ENCODE measurements at places on chromosomes 16 and 17.

DNA sequence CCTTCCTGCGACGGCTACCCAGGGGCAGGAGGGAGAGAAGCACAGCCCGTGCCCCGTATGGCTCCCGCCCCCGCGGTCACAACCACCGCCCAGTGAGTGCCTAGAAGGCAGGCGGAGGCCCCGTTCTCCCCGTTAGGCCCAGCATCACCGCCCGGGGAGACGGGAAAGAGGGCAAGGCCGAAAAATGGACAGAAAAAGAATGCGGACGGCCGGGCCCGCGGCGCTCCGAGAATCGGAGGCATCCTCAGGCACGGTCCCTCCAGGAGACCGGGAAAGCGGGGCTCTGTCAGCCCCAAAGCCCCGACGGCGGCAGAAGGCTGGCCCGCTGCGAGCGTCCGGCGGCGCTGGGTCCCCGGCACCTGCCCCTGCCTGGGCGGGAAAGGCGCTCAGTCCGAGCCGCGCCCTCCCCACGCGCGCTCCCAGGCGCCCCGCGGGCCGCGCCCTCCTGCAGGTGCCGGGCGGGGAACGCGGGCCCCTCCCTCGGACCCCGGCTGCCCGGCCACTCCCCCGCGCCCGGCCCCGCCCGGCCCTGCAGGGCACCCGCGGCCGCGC is 407 bp downstream of the MCRIP1 start:
- DNase-seq: peak; percentile 64

- DNase-seq: no peak
Observed at GRCh38 chr16:23668225-23668624, 10.5 kb upstream of the PLK1 start.

DNA sequence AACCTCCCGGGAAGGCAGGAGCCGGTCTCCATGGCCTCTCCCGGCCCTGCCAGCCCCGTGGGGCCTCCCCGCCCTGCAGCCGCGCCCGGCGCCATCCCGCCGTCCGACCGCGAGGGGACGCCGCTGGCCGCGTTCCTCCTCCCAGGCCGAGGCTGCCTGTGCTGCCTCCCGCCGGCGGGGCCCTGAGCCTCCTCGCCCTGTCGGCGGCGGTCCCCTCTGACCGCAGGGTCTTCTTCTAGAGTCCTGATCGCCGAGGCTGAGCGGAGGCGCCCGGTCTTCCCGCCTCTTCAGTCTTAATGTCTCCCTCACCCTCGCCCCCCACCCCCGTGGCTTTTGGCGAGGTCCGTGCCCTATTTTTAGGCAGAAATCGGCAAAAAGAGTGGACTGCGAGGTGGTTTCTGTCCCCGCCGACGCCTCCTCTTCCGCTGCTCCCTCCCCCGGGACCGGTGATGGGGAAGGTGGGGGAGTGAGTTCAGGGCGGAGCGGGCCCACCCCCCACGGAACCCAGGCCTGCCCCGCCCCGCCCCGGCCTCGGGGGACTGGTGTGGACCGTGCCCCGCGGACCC is 794 bp upstream of the CPNE7 start:
- DNase-seq: peak; percentile 85

GRCh38 chr16:19601083-19601976 is 45.8 kb downstream of the VPS35L start:
- peak; percentile 66 for DNase-seq

GRCh38 chr17:61409301-61410112 is 9.9 kb downstream of the TBX2 start:
- DNase-seq: peak; percentile 70

DNA sequence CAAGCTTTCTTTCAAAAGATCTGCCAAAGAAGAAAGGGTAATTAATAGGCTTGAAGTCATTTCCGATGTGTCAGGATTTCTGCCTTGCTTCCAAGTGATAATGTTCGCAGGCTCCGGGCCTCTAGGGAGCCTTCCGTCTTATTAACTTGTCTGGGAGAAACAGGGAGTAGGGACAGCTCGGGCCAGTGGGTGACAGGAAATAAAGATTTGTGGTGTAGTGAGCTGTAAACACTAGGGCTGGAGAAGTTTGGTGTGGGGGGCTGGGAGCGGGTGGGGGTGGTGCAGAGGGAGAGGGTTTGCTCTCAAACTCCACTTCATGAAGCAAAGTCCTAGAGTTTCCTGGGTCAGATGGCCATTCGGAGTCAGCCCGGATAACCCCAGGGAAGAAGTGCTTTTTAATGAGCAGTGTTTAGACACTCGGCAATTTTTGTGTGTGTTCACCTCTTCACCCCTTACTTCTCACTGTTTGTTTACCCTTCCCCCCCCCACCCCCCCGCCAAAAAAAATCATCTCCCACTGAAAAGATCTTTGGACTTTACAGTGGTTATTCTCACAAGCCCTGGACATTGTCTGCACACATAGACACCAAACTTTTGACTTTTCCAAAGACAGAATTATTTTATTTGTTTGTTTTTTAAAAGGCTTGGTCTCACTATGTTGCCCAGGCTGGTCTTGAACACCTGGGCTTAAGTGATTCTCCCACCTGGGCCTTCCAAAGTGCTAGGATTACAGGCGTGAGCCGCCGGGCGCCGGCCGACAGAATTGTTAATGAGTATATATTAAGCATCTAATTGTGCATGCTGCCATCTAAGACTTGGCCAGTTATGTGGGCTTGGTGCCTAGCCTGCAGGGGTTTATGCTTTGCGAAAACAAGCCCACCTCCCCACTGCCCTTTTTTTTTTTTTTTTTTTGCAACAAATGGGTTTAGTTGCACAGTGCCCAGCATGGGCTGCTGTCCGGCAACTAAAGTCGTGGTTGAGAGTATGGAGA is 196.4 kb downstream of the CCDC182 start:
- DNase-seq: no peak

DNA sequence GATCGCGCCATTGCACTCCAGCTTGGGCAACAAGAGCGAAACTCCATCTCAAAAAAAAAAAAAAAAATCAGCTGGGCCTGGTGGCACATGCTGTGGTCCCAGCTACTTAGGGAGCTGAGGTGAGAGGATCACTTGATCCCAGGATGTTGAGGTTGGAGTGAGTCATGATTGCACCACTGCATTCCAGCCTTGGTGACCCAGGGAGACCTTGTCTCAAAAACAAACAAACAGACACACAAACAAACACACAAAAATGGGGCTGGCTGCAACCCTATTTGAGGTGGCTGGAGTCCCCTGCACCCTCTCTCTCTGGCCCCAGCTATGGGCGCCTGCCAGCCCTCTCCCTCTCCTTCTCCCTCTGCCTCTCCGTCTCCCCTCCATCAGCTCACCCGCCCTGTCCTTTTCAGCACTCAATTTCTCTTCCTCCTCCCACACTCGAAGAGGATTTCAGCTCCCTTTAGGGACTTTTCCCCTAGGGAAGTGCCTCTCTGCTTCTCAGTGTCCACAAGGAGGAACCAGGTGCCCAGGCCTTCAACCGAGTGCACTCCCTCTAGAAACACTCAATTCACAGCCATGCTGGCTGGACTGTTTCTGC is 17.5 kb upstream of the TFAP4 start:
- DNase-seq: no peak

GRCh38 chr16:31301708-31302400 is 42.1 kb downstream of the ITGAM start:
- peak; percentile 88 for DNase-seq

GRCh38 chr16:83247767-83248372 is 559.9 kb upstream of the HSBP1 start:
- no peak for DNase-seq

DNA sequence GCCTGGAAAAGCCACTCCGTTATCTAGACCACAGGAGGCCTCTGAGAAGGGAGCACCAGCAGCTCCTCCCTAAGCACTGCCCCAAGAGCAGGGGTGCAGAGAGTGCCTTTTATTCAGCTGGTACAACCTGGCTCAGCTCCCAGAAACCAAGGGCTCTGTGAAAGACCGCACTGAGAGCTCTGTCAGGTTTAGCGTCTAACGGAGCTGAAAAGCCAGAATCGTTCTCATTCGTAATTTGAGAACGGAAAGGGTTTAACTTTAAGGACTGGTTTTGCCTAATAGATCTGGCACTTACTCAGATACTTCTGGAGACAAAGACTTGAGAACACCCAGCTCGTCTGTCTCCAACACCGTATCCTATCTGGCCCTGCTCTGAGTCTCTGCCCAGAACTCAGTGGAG is 13.5 kb downstream of the MPG start:
- DNase-seq: peak; percentile 89

- DNase-seq: peak; percentile 75
Observed at GRCh38 chr16:81544261-81544660, 99.7 kb downstream of the CMIP start.

GRCh38 chr17:58224315-58224714 is 5.3 kb upstream of the MKS1 start:
- peak; percentile 59 for DNase-seq

- DNase-seq: no peak
Observed at GRCh38 chr17:60327901-60328273, 64.0 kb downstream of the USP32 start.

DNA sequence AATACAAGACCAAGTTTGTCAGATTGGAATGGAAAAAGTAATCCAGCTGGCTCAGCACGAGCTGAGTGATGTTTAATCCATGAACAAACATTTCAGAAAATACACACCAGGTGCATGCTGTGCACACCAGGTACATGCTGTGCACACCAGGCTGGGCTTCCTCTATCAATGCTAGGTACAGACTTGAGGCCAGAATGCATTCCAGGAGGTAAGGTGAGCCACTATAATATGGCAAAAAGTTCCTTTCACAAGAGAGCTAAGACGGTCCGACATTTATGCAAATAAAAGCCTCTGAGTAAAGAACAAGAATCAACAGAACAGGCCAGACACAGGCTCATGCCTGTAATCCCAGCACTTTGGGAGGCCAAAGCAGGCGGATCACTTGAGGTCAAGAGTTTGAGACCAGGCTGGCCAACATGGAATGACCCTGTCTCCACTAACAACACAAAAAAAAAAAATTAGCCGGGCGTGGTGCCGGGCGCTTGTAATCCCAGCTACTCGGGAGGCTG is 128.2 kb downstream of the ZNF778 start:
- no peak for DNase-seq

GRCh38 chr16:920051-920681 is 50.6 kb downstream of the LMF1 start:
- no peak for DNase-seq

GRCh38 chr17:21242026-21242697 is 11.0 kb downstream of the NATD1 start:
- DNase-seq: no peak

GRCh38 chr17:77959126-77959925 is 823 bp downstream of the TNRC6C start:
- peak; percentile 56 for DNase-seq

- DNase-seq: no peak
Observed at GRCh38 chr16:73308771-73309170, 260.8 kb upstream of the ZFHX3 start.

- no peak for DNase-seq
Observed at GRCh38 chr16:58471209-58471975, 28.6 kb upstream of the NDRG4 start.

DNA sequence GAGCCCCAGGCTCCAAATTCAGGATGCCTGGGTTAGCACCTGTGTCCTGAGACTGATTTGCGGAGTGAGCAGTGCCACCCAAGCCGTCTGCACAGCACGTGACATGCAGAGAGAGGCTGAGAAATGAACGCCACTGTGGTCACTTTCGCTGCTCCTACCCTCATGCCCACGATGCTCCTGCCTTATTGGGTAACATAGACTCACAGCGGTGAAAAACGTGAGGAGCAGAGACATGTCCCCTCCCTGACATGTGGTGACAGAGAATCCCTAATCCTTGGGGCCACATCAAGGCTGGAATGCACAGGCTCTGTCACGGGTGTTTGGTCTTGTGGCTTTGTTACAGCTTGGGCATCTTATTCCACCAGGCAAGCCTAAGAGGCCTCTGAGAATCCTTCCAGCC is 52.1 kb upstream of the CACNG5 start:
- no peak for DNase-seq

DNA sequence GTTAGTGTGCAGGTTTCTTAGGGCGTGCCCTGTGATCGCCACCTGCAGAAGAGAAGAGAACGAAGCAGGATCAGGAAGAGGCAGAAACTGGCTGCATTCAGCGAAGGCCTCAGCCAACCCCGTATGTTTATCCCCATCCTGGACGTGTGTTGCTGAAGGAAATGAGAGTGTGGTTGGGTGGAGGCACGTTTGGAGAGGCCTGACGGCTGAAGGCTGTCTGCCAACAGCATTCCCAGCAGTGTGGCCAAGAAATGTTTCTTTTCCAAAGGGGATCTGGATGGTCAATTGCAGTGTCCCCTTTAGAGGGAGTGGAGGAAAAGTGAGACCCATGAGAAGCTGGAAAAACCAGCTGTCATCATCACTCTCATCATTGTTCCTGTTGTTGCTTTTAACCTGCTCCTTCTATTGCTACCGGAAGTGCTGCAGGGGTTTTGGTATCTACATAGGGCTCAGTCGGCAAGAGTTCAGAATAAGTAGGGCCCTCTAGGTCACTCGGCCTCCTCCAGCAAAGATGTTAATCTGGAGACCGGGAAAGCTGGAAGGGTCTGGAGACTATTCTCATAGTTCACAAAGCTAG is 46.5 kb upstream of the SLC47A1 start:
- no peak for DNase-seq

DNA sequence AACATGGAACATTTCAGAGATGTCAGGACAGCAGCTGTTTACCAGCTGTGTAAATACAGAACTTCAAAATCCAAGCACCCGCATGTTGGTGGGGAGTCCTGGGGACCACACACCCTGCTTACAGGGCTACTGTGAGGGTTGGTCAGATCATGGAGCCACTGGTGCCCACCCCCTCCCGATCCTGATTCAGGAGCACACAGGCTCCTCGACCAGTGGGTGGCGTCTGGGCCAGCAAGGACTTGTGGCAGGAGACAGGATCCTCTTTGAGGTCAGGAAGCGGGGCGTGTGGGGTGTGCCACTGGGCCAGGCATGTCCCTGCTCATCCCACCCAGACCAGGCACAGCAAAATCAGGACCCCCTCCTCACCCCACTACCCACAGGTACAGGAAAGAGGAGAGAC is 83.6 kb downstream of the SDK2 start:
- peak; percentile 20 for DNase-seq

GRCh38 chr17:82373731-82374625 is 2.4 kb downstream of the UTS2R start:
- no peak for DNase-seq

GRCh38 chr17:17682737-17683680 is 1.8 kb downstream of the RAI1 start:
- DNase-seq: peak; percentile 87

- no peak for DNase-seq
Observed at GRCh38 chr16:26204138-26204537, 512.4 kb downstream of the HS3ST4 start.

DNA sequence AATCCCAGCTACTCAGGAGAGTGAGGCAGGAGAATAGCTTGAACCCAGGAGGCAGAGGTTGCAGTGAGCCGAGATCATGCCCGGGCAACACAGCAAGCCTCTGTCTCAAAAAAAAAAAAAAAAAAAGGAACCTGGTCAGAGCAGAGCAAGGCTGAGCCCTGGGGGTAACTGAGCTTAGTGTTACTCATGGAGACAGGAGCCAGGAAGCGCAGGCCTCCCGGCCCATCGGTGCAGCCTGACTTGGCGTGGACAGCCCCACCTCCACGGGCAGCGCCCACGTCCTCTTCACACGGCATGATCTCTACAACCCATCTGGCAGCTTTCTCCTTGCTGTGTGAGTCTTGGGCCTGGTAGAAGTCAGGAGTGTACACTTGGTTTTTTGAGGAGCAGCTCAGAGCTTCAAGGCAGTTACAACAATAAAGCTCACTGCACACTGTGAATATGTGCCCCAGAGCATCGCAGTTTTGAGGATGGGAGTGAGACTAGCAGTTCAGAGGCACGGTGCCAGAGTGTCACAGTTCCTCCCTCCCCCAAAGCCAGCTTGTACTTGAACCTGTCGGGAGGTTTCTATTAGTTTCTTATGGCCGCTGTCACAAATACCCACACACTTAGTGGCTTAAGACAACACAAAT is 129.9 kb downstream of the RAP1GAP2 start:
- DNase-seq: peak; percentile 65

GRCh38 chr16:65965628-65966027 is 400.9 kb upstream of the CDH5 start:
- no peak for DNase-seq

- peak; percentile 18 for DNase-seq
Observed at GRCh38 chr16:58582971-58583765, 46.5 kb downstream of the CNOT1 start.

Measured in hematopoietic multipotent progenitor cell treated with erythropoietin and hydrocortisone succinate and interleukin-3 and kit ligand, for 4 days (in vitro differentiated cells).